Inflammatory macrophage treated with lipopolysaccharide for 1 hour (primary cell): ENCODE measurements at places on chromosomes 1 and 21.

DNA sequence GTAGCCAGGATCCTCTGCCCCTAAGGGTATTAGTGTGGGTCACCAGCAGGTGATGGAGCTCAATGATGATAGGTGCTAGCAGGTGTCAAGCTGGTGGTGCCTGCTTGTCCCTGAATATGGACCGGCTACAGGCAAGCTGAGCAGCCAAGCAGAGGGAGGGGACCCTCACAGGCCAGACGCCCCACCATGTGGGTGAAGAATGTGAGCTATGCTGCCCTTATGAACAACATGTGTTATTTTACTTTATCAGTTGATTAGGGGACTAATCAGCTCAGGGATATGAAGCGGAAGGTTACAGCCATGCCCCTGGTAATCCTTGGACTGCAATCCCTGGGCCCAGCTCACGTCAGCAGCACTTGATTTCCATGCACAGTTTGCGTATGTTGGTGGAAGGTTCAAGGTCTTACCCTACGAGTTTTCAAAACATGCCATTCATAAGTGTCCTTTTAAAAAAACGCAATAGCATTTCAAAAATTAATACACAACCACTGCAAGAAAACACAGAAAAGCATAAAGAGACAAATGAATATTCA, 106.0 kb downstream of the CDC7 start:
- no peak for DNase-seq

DNA sequence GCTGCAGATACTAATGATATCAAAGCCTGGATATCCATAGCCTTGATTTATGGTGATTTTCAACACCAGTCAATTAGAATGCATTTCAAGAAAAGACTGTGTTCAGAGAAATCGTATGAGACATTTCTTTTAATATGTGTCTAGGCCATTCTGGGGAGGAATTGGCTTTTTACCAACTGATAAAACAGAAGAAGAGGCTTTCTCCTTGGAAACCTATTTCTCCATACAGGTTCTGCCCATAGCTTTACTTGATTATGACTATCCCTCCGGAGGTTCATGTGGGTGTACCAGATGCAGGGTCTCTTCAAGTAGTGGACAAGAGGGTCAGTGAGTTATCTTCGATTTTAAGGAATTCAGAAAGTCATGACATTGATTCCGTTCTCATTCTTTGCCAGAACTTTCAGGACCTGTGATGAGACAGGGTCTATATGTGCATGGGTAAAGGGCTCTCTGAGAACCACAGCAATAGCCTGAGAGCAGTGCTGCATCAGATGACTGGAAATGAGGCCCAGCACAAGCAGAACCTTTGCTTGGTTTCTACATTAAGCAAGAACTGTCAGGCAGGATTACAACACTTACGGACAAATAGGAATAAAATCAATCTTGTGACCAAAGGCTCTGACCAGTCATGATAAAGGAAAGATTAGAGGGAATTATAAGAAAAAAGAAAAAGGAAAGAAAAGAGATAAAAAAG, 263.7 kb upstream of the SGIP1 start:
- DNase-seq: peak; percentile 71

DNA sequence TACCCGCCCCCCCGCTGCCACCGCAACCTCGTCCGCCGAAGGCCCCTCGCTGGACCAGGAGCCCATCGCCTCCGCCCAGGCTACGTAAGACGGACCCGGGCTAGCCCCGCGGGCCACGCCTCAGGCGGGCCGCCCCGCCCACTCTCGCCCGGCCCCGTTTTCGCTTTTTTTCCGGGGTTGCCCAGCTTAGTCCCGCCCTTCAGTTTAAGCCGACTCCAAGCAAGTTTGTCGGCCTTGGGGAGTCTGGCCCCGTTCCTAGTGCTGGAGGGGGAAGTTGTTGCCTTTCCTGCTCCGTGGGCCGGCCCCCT, 3.0 kb downstream of the RUSC1 start:
- DNase-seq: peak; percentile 86

- DNase-seq: no peak
Measured at GRCh38 chr1:23957096-23957495, 2.5 kb upstream of the PNRC2 start.

DNA sequence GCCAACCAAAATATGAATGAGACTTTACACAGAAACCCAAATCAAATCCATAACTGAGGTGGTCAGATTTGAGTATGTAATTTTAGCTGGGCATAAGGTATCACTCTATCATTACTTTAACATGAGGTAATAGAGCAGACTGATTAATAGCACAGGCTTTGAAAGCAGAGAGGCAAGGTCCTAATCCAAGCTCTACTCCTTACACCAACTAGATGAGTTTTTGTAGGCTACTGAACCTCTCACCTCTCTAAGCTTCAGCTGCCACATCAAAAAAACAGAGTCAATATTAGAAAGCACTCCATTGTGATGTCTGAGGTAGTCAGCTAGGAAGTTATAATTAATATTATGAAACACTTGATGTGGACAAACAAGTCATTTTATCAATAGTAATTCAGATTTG, 63.7 kb downstream of the ARID4B start:
- no peak for DNase-seq

- DNase-seq: no peak
Measured at GRCh38 chr1:17538428-17539117, 925 bp upstream of the ARHGEF10L start.

DNA sequence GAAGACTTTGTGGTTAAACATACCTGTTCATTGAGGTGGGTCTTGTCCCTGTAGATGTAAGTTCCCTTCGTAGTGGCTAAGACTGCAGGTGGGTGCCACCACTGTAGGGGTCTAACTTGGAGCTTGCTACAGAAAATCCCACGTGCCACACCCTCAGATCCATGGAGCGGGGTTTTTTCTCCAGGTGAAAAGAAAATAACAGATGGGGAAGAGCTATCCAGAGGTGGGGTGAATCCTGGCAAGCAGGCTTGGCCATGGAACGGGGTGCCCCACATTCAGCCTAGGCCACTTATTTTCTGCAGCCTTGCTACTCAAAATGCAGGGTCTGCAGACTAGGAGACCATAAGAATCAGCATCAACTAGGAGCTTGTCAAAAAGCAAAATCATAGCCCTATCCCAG, 24.0 kb downstream of the EXOC8 start:
- no peak for DNase-seq

DNA sequence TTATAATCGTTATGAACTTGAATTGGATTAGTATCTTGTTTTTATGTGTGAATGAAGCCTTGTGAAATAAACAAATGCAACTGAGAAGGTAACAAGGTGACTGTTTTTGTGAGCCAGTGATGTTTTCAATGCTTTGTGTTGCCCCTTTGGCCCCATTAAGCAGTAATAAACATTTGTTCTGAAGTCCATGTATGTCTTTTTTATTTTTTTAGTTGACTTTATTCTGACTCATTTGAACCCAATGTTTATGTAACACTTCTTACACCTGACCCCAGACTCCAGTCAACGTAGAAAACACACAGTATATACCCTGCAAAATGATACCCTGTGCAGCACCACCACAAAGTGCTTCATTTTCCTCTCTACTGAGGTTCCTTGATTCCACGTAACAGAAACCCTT, 4.6 kb upstream of the CACYBP start:
- DNase-seq: no peak

- DNase-seq: peak; percentile 74
Measured at GRCh38 chr1:203592730-203593129, 33.9 kb upstream of the ATP2B4 start.

DNA sequence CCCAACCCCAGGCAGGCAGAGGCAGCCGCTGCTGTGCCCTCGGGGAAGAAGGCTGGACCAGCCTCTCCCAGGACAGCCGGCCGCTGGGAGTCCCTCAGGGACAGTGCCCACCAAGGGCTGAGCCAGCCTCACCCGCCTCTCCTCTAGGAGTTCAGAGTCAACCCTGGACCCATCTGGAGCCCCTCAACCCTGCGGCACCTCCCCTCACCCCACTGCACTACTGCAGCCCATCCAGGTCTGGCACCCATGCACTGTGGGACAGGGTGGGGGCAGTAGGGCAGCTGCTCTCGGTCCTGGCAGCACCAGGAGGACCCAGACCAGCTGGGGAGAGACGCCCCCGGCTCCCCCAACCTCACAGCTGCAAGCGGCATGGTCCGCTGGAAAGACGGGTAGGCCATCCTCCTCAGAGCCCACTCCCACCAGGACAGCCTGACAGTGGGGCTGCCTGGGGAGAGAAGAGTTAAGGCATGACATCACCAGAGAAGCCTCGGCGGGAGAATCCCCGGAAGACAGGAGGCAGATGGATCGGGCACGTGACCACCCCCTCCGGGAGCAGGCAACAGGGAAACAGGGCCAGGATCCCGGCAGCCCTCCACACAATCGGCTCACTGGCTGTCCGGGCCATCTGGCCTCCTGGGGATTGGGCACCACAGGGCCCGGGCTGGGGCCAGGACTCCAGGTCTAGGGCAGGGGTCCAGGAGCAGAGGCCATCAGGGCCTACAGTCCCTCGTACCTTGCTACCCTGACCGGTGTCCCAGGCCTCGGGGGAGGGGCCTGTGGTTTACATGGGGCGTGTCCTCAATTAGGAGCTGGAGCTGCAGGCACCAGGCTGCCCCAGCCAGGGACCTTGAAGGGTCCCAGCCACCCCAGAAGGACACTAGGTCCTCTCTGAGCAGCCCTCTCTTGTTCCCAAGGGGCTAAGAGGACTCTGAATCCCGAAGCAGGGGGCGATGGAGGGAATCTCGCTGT, 3.1 kb downstream of the ACAP3 start:
- DNase-seq: peak; percentile 26

GRCh38 chr1:43432907-43433306, 20.8 kb downstream of the HYI start:
- no peak for DNase-seq

- DNase-seq: no peak
Measured at GRCh38 chr1:32828341-32828740, 10.9 kb downstream of the S100PBP start.

GRCh38 chr1:13823936-13824335, 123.9 kb downstream of the PRDM2 start:
- no peak for DNase-seq

GRCh38 chr1:214310010-214310409, 29.1 kb downstream of the SMYD2 start:
- peak; percentile 43 for DNase-seq

DNA sequence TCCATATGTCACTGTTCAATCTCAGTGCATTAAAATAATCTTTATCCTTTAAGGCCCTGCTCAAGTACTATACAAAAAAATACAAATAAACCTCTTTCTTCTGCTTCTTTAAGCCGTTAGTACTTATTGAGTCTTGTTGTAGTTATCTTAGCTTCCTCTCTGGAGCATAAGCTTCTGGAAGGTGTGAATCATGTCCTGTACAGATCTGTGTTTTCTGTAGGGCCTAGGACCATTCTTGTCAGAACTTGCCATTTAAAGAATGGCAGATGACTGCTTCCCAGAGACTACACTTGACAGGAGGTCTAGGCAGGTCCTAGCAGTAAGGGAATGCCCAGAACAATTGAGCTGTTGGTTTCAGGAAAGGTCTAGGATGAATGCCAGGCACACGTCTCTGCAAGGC, 12.9 kb downstream of the NEK7 start:
- DNase-seq: no peak

- no peak for DNase-seq
Measured at GRCh38 chr1:174005032-174005431, 17.1 kb downstream of the RC3H1 start.

DNA sequence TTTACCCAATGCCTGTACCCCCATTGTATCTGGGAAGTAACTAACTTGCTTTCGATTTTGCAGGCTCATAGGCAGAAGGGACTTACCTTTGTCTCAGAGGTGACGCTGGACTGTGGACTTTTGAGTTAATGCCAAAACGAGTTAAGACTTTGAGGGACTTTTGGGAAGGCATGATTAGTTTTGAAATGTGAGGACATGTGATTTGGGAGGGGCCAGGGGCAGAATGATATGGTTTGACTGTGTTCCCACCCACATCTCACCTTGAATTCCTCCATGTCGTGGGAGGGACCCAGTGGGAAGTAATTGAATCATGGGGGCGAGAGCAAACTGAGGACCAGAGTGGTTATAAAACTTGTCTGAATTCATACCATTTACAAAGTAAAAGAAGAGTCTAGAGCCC, 77.1 kb upstream of the HOOK1 start:
- no peak for DNase-seq
